ENCODE measurements at places on chromosomes 11 and 22. TPM values are rescaled to one million over a fixed set of nuclear protein-coding genes. Genes with fewer than 3 reads are reported as not detected.

GGT5 gene
- 0.35 TPM for total RNA-seq

P4HA3 gene
- total RNA-seq = not detected

CD3G gene
- total RNA-seq = not detected

AQP11 gene
- 4.3 TPM for total RNA-seq

CARNS1 gene
- total RNA-seq = 1.6 TPM

BTBD18 gene
- total RNA-seq = not detected

DNA sequence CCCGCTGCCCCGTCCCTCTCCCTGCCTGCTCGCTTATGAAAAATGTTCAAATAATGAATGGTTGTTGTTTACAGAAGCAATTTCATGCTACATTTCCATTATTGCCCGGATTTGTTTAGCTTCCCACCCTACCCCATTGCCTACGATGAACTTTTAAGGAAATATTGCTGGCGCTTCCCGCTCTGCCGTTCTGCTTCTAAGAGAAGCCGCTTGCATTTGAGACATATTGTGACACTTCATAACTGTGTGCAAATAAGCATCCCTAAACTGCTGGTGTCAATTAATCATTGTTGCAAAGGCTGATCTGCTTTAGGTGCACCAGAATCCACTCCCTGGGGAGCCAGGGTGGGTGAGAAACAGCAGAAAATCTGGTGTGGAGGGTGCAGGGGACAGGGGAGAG is 52.3 kb upstream of the LMO1 start:
- no peaks in the 10 kb centered on the region for H3K4me1 ChIP-seq
- H3K27ac ChIP-seq = no peak overlapping the region
- DNase-seq = no peak
- H3K4me3 ChIP-seq = no peak overlapping the region
- no peaks in the 10 kb centered on the region for H3K36me3 ChIP-seq
- H3K27me3 ChIP-seq = no peaks in the 10 kb centered on the region

DNA sequence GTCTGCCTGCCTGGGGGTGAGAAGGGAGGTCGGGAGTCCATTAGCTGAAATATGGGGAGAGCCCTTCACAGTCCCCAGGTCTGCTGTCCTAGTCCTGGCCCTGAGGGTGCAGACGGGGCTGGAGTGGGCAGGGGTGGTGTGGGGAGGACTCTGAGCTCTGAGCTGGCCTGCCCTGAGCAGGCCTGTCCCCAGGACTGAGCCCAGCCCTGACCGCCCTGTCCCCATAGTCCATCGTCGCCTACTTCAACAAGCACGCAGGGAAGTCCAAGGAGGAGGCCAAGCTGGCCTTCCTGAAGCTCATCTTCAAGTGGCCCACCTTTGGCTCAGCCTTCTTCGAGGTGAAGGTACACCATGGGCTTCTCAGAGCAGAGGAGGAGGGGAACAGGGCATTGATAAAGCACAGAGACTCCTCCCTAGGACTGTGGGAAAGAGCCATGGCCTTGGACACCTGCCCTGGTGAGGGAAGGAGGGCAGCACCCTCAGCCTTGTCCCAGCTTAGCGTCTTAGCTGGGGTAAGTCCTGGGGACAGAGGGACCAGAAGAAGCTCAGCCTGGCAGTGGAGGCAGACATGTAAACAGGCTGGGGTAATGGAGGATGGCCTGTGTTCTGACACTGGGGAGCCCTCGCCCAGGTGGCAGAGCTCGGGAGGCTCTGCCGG is 83.7 kb downstream of the MYO7A start:
- no peaks in the 10 kb centered on the region for H3K4me1 ChIP-seq
- no peaks in the 10 kb centered on the region for H3K36me3 ChIP-seq

DNA sequence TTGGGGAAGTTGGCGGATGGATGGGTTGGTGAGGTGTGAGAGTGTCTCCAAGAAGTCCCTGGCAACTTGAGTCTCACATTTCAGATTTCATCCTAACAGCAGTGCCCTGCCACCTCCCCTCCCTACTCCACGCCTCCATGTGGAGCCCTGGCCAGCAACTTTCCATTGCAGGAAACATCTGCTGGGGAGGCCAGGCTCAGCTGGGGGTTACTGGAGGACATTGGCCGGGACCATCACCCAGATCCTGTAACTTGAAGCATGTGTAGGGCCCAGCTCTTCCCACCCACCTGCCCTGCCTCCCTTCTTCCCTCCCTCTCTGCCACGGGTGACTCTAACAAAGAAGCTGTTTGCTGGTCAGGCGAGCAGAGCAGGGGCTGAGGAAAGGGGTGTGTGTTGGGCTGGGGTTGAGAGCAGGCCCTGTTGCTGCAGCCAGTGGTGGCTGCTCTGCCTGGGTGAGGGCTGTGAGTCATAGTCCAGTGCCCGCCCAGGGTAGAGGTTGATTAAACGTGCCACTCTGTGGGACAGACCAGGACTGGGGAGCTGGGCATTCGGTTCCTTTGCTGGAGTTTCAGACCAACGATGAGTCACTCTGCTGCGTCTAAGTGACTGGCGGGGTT is 64.0 kb downstream of the SCN3B start:
- peaks cover 2% of the 10 kb centered on the region for H3K36me3 ChIP-seq
- no peaks in the 10 kb centered on the region for H3K27me3 ChIP-seq
- no peak overlapping the region for H3K4me3 ChIP-seq
- DNase-seq = peak; percentile 62
- peaks cover 6% of the 10 kb centered on the region for H3K4me1 ChIP-seq
- no peak overlapping the region for H3K27ac ChIP-seq

GRCh38 chr11:77129842-77130756 is 2.1 kb downstream of the MYO7A start:
- no peak for DNase-seq
- H3K36me3 ChIP-seq = no peaks in the 10 kb centered on the region
- H3K27ac ChIP-seq = no peak overlapping the region
- H3K4me3 ChIP-seq = no peak overlapping the region

GRCh38 chr11:78532991-78533390 is 41.7 kb downstream of the NARS2 start:
- H3K36me3 ChIP-seq = no peaks in the 10 kb centered on the region
- no peak overlapping the region for H3K27ac ChIP-seq
- H3K4me1 ChIP-seq = no peaks in the 10 kb centered on the region
- DNase-seq = no peak
- no peak overlapping the region for H3K4me3 ChIP-seq

DNA sequence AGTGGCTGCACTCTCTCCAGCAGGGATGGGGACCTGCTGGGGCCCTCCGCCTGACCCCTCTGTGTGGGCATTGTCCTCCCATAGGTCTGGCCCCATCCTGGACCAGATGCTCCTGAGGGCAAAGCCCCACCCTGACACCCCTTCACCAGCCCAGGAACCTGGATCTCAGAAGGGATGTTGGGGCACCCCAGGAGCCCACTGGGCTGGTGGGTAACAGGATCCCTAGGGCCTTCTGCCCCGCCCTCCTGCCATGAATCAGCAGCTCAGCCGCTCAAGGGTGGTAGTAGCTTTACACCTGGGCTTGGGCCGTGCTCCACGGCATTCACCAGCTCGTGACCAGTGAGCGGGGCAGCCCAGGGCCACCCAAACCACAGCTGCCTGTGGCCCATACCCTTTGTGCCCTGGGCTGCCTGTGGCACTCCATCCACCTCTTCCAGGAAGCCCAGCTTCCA is 1.0 kb upstream of the MAPK12 start:
- no peak overlapping the region for H3K27ac ChIP-seq
- no peaks in the 10 kb centered on the region for H3K4me1 ChIP-seq
- peaks cover 26% of the 10 kb centered on the region for H3K27me3 ChIP-seq
- H3K36me3 ChIP-seq = no peaks in the 10 kb centered on the region

GRCh38 chr22:38657045-38657909 is 839 bp downstream of the CBY1 start:
- H3K27me3 ChIP-seq = no peaks in the 10 kb centered on the region
- H3K36me3 ChIP-seq = no peaks in the 10 kb centered on the region
- H3K27ac ChIP-seq = peak overlapping the region; percentile 98
- peaks cover 10% of the 10 kb centered on the region for H3K4me1 ChIP-seq

- no peak overlapping the region for H3K27ac ChIP-seq
- no peak overlapping the region for H3K4me3 ChIP-seq
- H3K27me3 ChIP-seq = no peaks in the 10 kb centered on the region
Measured at GRCh38 chr22:21606775-21607174, 23.0 kb downstream of the YDJC start.

- H3K27ac ChIP-seq = no peak overlapping the region
- peaks cover 69% of the 10 kb centered on the region for H3K36me3 ChIP-seq
- H3K4me3 ChIP-seq = no peak overlapping the region
- H3K27me3 ChIP-seq = no peaks in the 10 kb centered on the region
- DNase-seq = no peak
Measured at GRCh38 chr11:46778416-46778815, 59.4 kb downstream of the F2 start.

GRCh38 chr22:50129121-50129736 is 39.4 kb downstream of the MOV10L1 start:
- H3K27ac ChIP-seq = no peak overlapping the region
- no peaks in the 10 kb centered on the region for H3K4me1 ChIP-seq
- no peak overlapping the region for H3K4me3 ChIP-seq

GRCh38 chr11:28347371-28347770 is 239.2 kb downstream of the METTL15 start:
- no peak for DNase-seq
- no peak overlapping the region for H3K27ac ChIP-seq
- H3K4me3 ChIP-seq = no peak overlapping the region
- H3K27me3 ChIP-seq = no peaks in the 10 kb centered on the region
- H3K36me3 ChIP-seq = no peaks in the 10 kb centered on the region
- no peaks in the 10 kb centered on the region for H3K4me1 ChIP-seq

DNA sequence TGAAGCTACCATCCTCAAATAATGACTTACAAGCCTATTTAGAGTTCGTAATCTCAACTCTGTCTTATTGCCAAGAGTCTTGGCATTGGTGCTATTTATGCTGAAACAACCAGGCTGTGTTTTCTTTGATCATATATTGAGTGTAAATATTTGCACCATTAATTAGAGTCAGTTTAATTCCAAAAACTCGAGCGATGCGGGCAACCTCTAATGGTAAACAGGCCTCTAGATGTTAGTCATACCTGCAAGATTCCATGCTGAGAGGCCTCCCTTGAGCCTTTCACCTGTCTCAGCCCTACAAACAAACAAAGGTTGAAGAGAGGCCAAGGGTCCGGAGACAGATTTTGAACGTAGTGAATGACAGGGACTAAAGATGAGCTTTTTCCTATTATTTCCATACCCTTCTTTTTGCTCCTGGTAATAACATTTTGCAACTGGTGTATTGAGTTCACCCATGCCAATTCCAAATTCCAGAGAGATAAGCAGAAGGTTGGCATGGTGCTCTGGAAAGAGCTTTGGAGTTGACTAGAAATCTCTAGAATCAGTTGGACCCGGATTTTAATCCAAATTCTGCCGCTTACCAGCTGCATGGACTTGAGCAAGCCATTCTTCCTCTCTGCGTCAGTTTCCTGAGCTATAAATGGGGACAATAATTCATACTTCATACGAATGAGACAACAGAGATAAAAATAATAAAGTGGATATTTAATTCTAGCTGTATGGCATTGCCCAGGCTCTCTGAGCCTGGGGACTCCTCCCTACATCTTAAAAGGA is 99.1 kb upstream of the ANO1 start:
- H3K27me3 ChIP-seq = peaks cover 16% of the 10 kb centered on the region
- DNase-seq = no peak
- no peak overlapping the region for H3K27ac ChIP-seq
- no peak overlapping the region for H3K4me3 ChIP-seq
- H3K4me1 ChIP-seq = no peaks in the 10 kb centered on the region

DNA sequence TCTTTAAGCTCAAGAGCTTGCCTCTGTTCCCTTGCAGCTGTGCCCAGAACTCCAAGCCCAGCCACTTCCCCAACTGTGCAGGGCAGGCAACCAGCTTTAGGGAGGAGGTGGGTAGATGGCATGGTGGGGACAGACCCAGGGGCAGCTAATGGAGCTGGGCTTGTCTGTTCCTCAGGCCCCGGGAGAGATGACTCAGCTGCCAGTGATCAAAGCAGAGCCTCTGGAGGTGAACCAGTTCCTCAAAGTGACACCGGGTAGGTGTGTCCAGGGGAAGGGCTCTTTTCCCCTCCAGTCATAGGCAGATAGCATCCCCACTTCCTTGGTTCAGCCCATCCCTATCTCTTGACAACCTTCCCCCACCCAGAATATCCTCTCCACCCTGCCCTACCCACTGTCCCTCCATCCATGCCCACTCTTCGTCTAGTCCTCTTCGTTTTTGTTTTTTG is 32.4 kb downstream of the CREB3L1 start:
- DNase-seq = no peak
- no peaks in the 10 kb centered on the region for H3K36me3 ChIP-seq
- H3K4me3 ChIP-seq = no peak overlapping the region
- H3K4me1 ChIP-seq = no peaks in the 10 kb centered on the region
- H3K27me3 ChIP-seq = no peaks in the 10 kb centered on the region
- H3K27ac ChIP-seq = no peak overlapping the region

- H3K4me3 ChIP-seq = no peak overlapping the region
- no peaks in the 10 kb centered on the region for H3K36me3 ChIP-seq
- no peaks in the 10 kb centered on the region for H3K4me1 ChIP-seq
Measured at GRCh38 chr11:34728609-34729008, 107.7 kb downstream of the EHF start.

DNA sequence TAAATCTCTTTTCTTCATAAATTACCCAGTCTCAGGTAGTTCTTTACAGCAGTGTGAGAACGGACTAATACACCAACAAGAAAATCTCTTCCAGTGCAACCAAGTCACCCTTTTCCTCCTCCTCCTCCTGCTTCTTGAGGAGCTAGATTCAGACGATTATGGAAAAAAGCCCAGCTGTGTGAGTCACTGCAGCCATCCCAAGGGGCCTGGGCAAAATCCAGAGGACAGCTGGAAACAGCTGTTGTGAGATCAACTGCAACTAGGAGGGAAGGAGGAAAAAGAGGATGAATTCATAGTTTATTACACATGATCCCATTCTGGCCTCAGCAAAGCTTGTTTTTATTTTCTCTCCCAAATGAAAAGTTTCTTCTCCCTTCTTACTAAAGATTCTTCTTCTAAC is 32.9 kb downstream of the RBFOX2 start:
- H3K27ac ChIP-seq = peak overlapping the region; percentile 21
- H3K4me1 ChIP-seq = peaks cover 6% of the 10 kb centered on the region
- H3K36me3 ChIP-seq = no peaks in the 10 kb centered on the region
- no peaks in the 10 kb centered on the region for H3K27me3 ChIP-seq
- DNase-seq = no peak

DNA sequence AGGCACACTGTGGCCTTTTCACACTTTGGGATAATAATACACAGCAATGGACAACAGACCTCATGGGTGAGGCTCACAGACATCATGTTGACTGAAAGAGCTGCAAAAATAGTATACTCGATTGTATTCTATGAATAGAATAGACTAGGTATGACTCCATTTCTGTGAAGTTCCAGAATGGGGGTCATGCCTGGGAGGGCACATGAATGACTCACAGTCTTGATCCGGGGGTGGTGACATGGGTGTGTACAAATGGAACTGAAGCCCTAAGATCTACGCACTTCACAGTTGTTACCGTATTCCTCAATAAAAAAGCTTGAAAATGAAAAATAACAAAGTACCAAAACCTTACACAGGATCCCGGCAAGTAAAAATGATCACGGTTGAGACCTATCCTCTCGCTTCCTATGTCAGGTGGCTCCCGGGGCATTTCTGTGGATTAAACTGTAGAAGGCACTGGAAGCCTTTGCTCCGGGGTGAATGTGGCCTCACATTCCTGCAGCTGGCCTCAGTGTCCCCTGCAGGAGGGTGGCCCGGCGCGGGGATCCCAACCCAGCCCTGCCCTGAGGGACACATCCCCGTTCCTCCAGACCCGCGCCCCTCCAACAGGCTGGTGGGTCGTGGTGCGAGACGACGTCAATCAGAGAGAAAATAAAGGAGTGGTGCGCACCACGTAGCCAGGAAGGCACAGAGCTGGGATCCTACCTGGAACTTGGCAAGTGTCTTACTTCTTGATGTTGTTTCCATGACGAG is 75.9 kb downstream of the NECTIN1 start:
- no peak overlapping the region for H3K27ac ChIP-seq
- H3K27me3 ChIP-seq = no peaks in the 10 kb centered on the region
- DNase-seq = no peak
- no peaks in the 10 kb centered on the region for H3K4me1 ChIP-seq
- no peaks in the 10 kb centered on the region for H3K36me3 ChIP-seq
